ENCODE measurements at places on chromosomes 1 and 21.

GRCh38 chr1:164054331-164054730 is 504.7 kb upstream of the PBX1 start:
- DNase-seq = no peak

GRCh38 chr1:111236806-111237205 is 9.3 kb downstream of the CHI3L2 start:
- DNase-seq = no peak

GRCh38 chr1:96565546-96565945 is 156.0 kb upstream of the PTBP2 start:
- DNase-seq = no peak

- no peak for DNase-seq
Observed at GRCh38 chr1:67322442-67322841, 14.8 kb downstream of the IL12RB2 start.

DNA sequence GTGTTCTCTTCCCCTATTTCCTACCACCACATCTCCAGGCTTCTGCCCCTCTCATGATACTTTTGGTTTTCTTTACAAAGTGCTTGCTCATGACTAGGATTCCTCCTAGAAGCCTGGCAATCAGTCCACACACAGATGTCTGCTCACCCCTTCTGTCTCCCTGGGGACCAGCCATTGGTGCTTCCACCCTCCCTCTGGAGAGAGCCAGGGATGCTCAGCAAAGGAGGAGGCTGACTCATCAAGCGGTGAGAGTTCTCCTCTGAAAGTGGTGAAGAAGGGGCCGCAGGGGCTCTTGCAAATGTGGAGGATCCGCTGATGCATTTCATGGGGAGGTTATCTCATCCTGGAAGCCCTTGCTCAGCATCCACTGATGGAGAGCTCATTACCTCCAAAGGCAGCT is 14.5 kb downstream of the NT5C1A start:
- no peak for DNase-seq

DNA sequence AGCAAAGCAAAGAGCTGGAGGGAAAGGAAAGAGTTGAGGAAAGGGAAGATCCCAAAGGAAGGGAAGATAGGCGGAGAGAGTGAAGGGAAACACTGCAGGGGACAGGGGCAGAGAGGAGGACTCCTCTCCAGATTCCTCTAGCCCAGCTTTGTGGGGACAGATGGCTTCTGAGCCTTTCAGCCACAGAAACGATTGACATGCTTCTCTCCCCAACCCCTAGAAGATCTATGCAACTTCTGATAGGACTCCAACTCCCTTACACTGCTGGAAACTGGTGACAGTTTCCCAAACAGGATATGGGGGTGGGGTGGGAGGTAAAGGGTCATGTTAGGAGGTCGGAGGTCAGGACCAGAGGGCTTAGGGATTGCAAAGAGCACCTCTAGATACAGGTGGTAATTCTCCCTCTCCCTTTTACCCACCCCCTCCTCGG is 6.5 kb downstream of the MEX3A start:
- DNase-seq = no peak

GRCh38 chr1:196678510-196678884 is 26.7 kb downstream of the CFH start:
- peak; percentile 41 for DNase-seq

GRCh38 chr1:156663178-156663577 is 14.0 kb downstream of the NES start:
- peak; percentile 85 for DNase-seq

- no peak for DNase-seq
Observed at GRCh38 chr21:45142469-45143308, 68.3 kb downstream of the ADARB1 start.

GRCh38 chr21:28687586-28687985 is 305.1 kb downstream of the LTN1 start:
- DNase-seq = no peak

DNA sequence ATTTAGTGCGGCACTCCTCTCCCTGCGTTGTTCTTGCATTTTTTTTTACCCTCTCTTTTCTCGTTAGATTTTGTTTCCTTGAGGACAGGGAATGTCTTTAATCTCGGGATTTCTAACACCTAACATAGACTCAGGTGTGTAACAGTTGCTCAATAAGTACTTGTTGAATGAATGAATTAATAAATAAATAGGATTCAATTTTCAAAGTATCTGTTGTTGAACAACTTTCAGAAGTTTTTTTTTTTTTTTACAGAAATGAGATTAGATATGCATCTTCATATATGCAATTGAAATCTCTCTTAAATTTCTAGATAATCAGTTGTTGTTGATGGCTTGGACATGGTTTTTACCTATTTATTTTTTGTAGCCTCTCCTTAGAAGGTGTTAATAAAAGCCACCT is 83.1 kb downstream of the ROR1 start:
- no peak for DNase-seq
